ENCODE measurements at places on chromosomes 13 and 19.
A peak's percentile ranks its signal among the peaks of the same experiment; 100 is the strongest.

- no peak for DNase-seq
Measured at GRCh38 chr13:73307481-73307880, 248.7 kb downstream of the KLF5 start.

GRCh38 chr19:29963576-29963975 is 21.5 kb downstream of the URI1 start:
- DNase-seq = no peak

GRCh38 chr13:70938462-70938861 is 830.2 kb upstream of the KLHL1 start:
- DNase-seq = no peak

DNA sequence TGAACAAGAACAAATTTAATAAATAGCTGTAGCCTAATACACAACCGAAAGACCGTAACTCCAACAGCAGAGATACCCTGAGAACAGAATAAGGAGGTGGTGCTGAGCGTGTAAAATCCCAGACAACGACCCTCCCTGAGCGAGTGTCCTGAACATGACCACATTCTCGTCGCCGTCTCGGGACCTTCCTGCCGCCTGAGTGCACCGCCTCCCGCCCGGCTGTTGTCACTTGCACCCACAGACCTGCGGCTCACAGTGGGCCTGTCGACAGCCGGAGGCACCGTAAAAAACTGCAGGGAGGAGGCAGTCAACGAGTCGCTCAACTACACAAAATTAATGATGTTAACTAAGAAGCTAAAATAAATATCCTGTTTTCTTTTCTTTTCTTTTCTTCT is 35.8 kb upstream of the GRTP1 start:
- no peak for DNase-seq

DNA sequence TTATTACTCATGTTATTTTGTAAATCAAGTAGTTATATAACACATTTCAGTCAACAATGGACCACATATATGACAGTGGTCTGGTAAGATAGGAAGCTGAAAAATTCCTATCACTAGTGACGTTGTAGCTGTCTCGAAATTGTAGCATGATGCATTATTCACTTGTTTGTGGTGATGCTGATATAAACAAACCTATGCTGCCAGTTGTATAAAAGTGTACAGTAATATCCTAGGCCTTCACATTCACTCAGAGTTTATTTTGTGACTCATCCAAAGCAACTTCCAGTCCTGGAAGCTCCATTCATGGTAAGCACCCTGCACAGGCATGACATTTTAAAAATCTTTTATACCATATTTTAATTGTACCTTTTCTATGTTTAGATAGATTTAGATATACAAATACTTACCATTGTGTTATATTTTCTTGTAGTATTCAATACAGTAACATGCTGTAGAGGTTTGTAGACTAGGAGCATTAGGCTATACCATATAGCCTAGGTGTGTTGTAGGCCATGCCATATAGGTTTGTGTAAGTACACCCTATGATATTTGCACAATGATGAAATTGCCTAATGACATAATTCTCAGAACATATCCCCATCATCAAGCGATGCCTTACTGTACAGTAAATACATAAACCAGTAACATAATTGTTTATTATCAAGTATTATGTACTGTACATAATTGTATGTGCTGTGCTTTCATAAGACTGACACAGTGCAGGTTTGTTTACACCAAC is 49.3 kb downstream of the IFT88 start:
- no peak for DNase-seq

DNA sequence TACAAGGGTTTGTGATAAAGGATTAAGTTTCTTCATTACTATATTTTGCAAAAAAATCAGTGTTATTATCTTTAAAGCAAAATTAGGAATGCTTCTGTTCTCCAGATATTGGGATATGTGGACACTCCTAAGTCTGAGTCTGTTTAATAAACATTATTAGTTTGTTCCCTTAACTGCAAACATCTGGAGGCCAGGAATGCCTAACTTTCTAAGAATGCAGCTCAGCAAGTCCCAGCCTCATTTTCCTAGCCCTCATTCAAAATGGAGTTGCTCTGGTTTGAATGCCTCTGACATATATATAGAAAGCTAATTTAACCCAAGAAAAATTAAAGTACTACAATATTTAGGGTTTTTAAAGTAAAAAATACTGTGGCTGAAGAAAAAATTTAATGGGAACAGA is 33.6 kb upstream of the EDNRB start:
- DNase-seq = no peak

- DNase-seq = no peak
Measured at GRCh38 chr19:944171-944567, 18.3 kb downstream of the ARID3A start.

GRCh38 chr13:85303630-85304029 is 495.6 kb downstream of the SLITRK6 start:
- no peak for DNase-seq

GRCh38 chr19:18999896-19000620 is 33.3 kb downstream of the SUGP2 start:
- DNase-seq = peak; percentile 13

DNA sequence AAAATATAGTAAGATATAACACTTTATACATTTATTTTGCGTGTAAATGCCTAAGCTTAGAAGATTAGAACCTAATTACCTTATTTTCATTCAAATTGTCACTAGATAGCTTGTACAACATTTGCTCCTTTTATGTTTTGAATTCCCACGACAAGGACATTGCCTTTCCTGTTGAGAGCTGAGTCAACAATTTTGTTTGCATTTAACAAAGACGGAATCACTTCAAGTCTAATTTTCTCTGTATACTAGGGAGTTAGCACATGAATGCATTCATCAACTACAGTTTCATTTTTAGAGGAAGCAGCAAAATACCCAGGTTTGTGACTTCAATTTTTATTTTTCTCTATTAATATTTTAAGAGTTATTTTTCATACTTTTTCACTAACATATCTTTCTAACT is 48.7 kb upstream of the PCCA start:
- no peak for DNase-seq

GRCh38 chr19:41307090-41307875 is 2.7 kb upstream of the CCDC97 start:
- DNase-seq = no peak

DNA sequence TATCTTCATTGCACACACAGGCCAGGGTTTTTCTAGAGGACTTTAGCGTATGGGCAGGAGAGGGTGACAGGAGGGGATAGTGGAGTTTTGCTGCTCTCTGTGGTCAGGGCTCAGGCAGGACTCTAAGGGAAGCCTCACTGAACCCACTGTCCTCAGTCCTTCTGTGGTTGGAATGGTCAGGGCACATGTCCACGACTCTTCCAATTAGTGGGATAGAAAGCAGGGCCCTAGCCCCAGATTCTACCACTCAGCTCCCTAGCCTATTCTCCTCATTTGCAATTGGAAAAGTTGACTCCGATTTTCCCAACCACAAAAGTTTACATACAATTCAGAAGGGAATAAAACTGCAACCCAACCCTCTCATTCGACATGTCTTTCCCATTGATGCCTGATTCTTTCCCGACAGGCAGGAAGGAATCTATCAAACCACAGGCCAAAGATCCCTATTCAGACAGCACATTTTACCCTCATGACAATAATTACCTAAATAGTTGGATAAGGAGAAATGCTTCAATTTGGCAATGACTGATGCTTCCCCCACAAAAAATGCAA is 38.2 kb downstream of the TGDS start:
- DNase-seq = no peak

DNA sequence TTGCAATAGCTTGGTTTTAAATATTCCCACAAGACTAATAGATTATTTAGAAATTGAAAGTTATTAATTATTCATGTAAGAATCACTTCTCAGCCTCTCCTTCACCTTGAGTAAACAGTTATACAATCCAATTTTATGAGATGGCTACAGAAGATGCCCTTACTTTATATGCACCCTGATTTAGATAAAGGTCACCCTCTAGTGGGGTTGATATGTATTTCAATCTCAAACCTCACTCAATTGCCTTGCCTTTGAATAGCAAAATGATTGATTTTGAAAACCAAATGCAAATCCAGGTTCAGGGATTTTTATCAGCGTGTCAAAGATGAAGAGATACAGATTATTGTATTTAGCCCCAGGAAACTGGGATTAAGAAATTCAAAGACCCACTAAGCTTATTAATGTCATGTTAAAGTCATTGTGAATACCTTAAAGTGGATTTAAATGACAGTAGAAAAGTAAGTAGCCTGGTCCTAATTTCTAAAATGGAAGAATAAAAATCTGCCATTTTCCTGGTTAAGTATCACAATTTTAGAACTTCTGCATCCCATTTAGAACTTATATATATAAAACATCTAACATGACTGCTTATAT is 305.1 kb downstream of the ITGBL1 start:
- peak; percentile 21 for DNase-seq

- no peak for DNase-seq
Measured at GRCh38 chr13:113856716-113857065, 7.2 kb downstream of the GAS6 start.

GRCh38 chr13:98959786-98960605 is 17.9 kb downstream of the DOCK9 start:
- DNase-seq = peak; percentile 67

DNA sequence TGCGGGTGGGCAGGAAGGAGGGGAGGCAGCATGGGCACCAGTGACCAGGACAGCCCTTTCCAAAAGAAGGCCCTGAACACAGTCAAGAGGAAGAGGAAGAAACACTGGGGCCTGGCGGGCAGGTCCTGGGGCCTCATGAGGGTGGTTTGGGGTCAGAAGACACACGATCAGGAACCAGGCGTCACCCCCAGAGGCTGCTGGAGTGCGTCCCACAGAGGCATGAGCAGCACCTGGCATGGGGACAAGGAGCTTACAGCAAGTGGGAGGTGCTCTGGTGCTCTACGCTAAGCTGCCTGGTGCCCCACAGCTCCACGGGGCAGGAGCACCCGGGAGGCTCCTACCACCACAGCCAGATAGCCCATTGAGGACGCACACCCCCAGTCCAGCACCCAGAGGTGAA is 20.0 kb downstream of the ELL start:
- DNase-seq = peak; percentile 75

DNA sequence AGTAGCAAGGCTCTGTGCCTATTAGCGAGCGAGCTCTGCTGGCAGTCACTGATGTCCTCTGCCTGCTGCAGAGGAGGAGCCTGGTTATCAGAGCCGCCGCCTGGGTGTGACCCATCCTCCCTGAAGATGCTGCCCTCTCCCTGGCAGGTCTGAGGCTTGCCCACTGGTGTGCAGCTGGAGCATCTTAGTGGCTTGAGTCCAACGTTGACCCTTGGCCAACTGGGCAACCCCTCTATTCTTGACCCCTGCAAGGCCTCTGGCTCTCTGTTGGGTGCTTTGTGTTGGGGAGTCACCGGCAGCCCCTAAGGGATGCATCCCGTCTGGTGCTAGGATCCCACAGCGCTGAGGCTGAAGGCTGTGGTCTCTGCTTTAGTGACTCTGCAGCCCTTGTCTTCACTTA is 277.9 kb upstream of the SOX1 start:
- no peak for DNase-seq

DNA sequence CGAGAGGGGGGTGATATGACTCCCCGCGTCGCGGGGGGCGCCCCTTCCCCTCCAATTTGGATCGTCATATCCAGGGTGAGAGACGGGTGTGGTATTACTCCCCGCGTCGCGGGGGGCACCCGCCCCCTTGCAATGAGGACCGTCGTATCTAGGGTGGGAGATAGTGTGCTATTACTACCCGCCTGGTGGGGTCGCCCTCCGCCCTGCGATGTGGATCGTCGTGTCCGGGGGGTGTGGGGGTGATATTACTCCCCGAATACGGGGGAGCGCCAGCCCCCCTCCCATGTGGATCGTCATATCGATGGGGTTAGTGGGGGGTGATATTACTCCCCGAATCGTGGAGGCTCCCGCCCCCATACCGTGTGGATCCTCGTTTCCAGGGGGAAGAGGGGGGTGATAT is 29.2 kb upstream of the RGCC start:
- peak; percentile 77 for DNase-seq
